ENCODE measurements at places on chromosomes 16 and 17. TPM values are rescaled to one million over a fixed set of nuclear protein-coding genes. Genes with fewer than 3 reads are reported as not detected.

GRCh38 chr17:3977387-3977786 lies 13.2 kb upstream of the ATP2A3 start:
- H3K4me3 ChIP-seq: no peak overlapping the region
- no peaks in the 10 kb centered on the region for H3K27me3 ChIP-seq
- peaks cover 16% of the 10 kb centered on the region for H3K4me1 ChIP-seq
- H3K36me3 ChIP-seq: no peaks in the 10 kb centered on the region
- peak overlapping the region; percentile 74 for H3K27ac ChIP-seq

Gene PRSS33
- not detected for total RNA-seq

DNA sequence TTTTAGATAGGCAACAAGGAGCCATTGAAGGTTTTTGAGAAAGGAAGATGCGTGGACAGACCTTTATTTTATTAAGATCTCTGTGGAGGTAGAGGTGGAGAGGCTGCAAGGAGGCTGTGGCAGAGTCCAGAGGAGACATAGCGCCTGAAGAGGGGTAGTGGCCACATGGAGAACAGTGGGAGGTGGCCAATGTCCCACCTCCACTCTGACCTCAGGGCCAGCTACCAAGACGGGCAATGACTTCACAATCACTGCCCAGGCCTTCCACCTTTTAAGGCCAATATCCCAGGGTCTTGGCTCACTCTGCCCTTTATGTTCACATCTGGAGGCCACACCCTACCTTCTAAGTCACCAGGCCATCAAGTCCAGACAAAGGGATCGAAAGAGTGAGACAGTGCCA lies at the start of gene C16orf78:
C16orf78 (plus strand) TSS at position 301 of the 400 bp plus-strand sequence. CDS start 136 bp downstream, outside the sequence.
- H3K36me3 ChIP-seq: no peaks in the 10 kb centered on the region
- DNase-seq: no peak
- no peak within 1 kb of the TSS for H3K4me3 ChIP-seq
- H3K4me1 ChIP-seq: no peaks in the 10 kb centered on the region

DNA sequence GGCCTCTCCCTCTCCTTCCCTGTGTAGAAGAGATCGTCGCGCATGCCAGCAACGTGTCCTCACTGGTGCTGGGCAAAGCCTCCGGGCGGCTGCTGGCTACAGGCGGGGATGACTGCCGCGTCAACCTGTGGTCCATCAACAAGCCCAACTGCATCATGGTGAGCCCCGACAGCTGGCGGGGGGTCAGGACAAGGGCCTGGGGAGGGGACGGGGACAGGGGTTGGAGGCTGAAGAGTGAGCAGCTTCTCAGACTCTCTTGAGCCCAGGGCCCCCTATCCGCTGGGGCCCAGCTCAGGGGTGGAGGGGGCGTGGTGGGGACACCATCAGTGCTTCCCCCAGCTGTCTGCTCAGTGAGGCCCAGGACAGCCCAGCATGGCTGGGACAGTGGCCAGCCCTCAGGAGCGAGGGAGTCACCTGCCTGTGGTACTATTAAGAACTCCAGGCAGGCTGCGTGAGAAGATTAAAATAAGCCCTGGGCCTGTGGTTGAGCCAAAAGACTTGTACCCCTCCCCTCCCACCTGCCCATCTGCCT lies 6.2 kb downstream of the KATNB1 start:
- H3K27me3 ChIP-seq: no peaks in the 10 kb centered on the region
- peaks cover 5% of the 10 kb centered on the region for H3K36me3 ChIP-seq
- DNase-seq: no peak
- H3K4me3 ChIP-seq: no peak overlapping the region

Data from heart left ventricle (tissue), 16 donors.